ENCODE measurements at places on chromosomes 1 and 21.
A peak's percentile ranks its signal among the peaks of the same experiment; 100 is the strongest.

- no peak for DNase-seq
Observed at GRCh38 chr1:186059752-186060151, 315.3 kb downstream of the TPR start.

GRCh38 chr1:184116287-184116686, 64.8 kb downstream of the TSEN15 start:
- no peak for DNase-seq

DNA sequence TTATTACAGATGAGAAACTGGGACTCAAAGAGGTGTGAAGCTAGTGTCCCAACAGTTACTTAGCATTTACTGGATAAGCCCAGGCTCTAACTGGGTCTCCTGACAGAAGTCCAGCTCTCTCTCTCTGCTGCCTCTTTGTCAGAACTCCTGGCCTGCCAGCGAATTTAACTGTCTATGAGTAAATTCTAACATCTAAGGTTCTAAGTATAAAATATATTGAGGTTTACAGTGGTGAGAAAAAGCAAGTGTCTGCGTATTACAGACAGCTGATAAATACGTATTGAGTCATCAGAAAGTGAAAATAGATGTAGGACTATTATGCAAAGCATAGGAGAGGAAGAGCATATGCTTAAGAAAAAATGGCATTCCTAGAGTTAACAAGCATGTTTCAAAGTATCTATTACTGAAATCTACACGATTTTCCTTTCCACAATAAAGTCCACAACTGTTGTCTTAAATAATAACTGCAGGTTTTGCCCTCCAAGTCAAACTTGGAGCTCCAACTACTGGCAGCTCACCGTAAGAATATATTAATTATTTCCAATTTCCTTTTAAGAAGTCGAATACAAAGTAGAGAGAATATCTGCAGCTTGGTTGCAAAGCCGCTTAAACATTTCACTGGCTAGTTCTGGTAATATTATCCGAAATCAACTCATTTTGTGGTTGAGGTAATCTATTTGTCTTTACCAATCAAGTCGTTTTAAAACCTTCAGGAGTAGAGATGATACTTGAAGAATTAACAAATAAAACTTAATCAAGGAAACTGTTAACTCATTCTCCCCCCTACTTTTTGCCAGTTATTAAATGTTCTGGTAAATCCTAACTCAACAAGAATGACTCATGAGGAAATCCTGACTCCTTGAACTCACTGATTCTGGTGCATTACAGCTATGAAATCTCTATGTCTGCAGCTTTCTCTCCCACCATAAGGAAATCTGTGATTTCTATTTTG, 1.4 kb upstream of the RGS2 start:
- peak; percentile 40 for DNase-seq

DNA sequence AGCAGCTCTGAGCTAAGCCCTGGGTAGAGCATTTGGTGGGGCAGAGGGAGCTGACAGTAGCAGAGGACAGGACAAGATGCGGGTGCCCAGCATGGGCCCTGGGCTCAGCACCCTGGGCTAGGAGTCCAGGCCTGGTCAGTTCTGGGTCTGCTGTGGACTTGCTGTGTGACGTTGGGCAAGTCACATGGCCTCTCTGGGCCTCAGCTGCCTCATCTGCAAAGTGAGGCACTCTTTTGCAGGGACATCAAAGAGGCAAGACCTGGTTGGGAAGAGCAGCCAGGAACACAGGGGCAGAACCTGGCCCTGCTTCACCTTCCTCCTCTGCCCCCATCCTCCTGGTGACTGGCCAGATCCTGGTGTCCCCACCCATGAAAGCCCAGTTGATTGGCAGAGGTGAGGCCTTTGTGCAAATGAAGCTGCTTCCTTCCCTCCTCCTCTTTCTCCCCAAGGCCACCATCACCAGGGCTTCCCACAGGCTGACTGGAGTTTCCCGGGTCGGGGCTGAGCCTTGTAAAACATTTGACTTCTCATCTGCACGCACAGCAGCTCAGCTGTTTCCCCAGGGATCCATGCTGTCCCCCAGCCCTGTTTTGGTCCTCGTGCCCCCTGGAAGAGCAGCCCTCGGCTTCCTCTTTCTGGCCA, 350.5 kb downstream of the MATN1 start:
- DNase-seq, result no peak

GRCh38 chr1:241695246-241696171, 43.4 kb downstream of the WDR64 start:
- DNase-seq, result no peak

- DNase-seq, result no peak
Observed at GRCh38 chr21:40845441-40845995, 1.4 kb downstream of the DSCAM start.

DNA sequence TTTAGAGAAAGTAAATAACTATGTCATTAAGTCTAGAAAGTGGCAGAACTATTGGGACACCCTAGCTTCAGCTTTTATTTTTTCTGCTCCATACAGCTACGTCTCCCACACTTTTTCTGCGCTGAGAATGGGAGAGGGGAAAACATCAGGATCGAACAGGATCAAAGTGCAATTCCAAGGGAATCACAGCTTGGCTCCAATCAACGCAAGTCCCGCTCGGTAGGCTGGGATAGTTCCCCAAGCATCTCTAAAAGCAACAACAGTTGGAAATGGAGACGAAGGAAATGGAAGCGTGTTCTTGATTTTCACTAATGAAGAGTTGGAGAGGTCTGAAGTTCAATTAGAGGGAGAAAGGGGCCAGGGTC, 536 bp downstream of the HMGCL start:
- DNase-seq, result no peak

DNA sequence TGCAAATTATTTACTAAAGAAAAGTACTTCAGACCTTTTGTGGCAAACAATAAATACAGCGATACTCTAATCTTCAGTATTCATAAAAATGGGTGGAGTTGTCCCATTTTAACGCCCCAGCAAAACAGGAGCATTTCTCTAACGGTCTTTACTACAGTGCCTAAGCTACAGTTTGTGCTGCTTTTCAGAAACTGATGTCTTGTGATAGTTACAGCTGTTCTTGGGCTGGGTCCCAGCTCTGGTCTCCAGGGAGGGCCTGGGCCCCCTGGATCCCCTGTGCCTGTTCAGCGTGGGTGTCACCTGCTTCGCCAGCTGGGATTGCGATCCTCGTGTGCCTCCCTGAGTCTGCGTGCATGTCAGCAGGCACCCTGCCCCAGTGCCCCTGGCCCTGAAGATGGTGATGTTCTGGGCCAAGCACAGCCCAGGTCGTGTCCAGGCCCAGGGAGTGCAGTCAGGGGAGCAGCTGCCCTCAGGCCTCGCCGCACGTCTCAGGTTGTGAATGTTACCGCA, 64.0 kb upstream of the DIP2A start:
- DNase-seq, result no peak

Measured in CD4-positive, alpha-beta T cell treated with Interleukin-1 beta for 1 hour (primary cell).